Heart right ventricle (tissue), 16 donors: ENCODE measurements at places on chromosomes 13 and 19.

DNA sequence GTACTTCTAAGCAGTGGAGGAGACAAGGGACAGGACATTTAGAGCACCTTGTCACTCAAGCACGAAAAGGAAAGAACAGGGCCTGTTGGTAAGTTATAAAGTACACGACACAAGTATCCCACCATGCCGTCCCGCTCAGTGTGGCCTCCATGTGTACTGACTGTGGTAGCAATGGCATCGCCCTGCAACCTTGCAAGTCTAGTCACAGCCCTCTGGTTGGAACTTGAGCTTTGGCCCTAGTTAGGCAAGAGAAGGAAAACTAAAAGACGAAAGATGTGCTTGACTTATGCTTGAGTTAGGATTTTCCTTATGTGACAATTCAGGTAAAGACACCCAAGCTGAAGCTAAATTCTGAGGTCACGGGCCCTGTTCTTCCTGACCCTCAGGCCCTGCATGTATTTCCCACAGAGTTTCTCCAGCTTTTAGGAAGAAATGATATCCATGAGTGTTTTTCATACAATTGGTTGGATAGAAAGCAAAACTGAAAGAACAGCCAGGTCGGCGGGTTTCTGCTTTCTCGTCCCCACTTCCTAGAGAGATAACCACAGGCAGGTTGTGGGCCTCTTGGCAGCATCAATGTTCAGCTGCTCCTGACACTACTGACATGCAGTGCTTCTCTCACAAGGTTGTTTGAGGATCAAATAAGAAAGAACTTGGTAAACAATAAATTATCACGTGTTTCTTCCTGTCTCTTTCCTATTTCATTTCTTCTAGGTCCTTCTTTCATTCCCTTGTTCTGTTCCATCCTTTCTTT is 216.2 kb downstream of the IRS2 start:
- no peak for DNase-seq

GRCh38 chr13:72061613-72062012 is 194.6 kb upstream of the DACH1 start:
- DNase-seq: no peak

- no peak for DNase-seq
Observed at GRCh38 chr13:59835569-59835968, 328.2 kb downstream of the DIAPH3 start.

GRCh38 chr19:38990949-38991697 is 15.6 kb upstream of the FBXO17 start:
- DNase-seq: no peak

DNA sequence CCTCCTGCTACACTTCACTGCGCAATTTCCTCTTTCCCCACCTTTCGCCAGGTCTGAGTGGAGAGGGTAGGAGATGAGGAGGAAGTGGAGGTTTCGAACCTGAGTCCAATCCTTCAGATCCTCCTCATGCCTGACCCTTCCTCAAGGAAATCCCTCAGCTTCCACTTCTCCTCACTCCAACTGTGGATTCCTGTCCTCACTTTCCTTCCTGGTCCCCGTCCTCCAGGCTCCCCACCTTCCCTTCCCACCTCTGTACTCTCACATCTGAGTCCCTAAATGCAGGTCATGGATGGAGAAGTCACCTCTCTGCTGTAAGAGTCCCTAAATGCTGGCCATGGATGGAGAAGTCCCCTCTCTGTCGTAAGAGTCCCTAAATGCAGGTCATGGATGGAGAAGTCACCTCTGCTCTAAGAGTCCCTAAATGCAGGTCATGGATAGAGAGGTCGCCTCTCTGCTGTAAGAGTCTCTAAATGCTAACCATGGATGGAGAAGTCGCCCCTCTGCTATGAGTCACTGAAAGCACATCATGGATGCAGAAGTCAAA is 3.1 kb downstream of the TMEM86B start:
- DNase-seq: no peak

DNA sequence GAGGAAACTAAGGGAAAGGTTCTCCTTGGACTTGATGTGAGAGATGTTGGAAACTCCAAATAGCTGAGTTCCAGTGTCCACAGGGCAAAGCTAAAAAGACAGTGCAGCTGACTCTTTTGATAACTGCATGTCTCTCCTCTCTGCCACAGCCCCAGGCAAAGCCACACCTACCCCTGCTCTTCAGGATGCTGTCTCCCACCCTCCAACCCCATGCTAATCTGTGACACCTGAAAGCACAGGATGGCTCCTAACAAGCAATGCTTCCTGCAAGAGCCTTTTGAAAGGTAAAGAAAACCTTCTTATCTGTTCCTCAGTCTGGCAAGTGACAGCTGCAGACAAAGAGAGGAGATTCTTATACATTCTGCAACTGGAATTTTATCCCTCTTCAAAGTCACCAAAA is 14.5 kb downstream of the SLC46A3 start:
- DNase-seq: no peak

DNA sequence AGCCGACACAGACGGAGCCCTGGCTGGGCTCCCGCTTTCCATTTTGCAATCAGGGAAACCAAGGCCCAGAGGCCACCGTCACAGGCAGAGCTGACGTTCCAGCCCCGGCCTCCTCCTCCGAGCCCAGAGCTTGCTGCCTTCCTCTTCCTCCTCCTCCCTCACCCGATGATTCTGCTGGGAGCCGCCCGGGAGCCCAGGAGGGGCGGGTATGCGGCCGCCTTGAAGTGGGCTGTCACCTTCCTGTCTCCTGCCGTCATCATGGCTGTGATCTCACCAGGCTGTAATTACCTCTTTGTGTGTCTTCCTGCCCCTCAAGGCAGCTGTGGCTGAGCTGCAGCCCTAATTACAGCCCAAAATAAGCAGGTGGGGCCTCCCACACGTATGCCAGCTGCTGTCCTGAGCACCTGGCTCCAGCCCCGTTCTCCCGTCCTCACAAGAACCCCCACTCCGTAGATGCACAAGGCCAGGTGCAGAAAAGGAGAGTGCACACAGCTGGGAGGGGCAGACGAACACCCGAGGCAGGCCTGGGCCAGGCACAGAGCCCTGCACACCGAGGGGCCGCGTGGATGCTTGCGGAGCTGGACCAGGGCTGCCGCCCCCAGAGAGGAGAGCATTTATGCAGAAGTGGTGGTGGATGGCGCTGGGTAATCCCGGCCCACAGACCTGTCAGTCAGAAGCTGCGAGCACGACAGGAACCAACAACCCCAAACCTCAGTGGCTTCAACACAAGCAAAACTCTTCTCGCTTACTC is 4.0 kb downstream of the TPGS1 start:
- no peak for DNase-seq

DNA sequence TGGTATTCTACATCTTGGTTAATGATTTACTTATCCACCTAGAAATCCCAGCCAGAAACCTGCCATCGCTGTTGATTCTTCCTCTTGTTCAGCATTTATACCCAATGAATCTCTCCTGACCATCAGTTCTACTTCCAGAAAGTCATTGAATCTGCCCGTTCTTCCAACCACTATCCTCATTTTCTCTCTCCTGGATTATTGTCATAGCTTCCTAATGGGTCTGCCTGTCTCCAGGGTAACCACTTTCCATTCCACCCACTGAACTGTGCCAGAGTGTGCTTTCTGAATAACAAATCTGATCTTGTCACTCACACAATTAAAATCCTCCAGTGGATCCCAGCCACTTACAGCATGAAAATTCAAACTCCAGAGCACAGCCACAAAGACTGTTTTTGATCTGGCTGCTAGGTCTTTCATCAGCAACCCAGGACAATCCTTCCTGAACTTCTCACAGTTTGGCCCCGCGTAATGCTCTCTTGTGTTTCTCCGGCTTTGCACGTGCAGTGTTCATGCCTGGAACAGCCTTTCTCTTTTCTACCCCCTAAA is 330.6 kb downstream of the SPRY2 start:
- no peak for DNase-seq

GRCh38 chr19:35178701-35179100 is 24.2 kb downstream of the FXYD5 start:
- no peak for DNase-seq

- no peak for DNase-seq
Observed at GRCh38 chr13:101575581-101575980, 123.1 kb downstream of the ITGBL1 start.

GRCh38 chr19:42023943-42024260 is 29.9 kb upstream of the ATP1A3 start:
- DNase-seq: no peak
